ENCODE measurements at places on chromosomes 4 and X.
A peak's percentile ranks its signal among the peaks of the same experiment; 100 is the strongest.

- DNase-seq: peak; percentile 8
Measured at GRCh38 chr4:55125087-55125721, at the start of gene KDR. Gene KDR (minus strand): TSS chr4:55125595. CDS start chr4:55125293, 302 bp downstream.

DNA sequence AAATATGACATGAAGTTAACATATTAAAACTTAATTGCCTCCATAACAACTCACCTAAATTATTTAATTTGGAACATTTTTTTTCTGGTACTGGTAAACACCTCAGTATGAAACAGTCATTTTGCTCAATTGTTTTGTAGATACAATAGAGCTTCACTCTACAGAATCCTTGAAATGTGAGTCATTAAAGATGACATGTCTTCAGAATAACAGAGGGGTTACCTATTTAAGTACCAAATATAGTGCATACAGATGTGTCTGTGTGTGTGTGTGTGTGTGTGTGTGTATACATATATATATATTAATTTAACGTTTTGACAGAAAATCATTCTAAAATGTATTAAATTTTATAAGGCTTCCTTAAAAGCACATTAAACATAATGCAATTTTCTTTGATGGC, 297.6 kb downstream of the INPP4B start:
- DNase-seq: no peak

DNA sequence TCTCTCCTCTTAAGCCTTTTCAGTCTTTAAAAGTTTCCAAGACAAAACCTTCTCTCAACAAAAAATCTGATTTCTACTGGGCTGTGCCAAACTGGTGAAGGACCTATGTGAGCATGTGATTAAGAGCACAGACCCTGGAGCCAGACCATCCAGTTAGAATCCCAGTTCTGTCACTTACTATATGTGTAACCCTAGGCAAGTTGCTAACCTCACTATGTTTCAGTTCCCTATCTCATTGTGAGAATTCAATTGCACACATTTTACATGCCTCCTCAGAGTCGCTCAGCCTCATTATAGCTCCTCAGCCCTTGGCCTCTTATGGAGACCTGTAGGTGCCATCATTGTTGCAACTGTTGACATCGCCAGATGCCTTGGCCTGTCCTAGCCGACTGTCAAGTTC, 54.1 kb upstream of the VEGFD start:
- no peak for DNase-seq

DNA sequence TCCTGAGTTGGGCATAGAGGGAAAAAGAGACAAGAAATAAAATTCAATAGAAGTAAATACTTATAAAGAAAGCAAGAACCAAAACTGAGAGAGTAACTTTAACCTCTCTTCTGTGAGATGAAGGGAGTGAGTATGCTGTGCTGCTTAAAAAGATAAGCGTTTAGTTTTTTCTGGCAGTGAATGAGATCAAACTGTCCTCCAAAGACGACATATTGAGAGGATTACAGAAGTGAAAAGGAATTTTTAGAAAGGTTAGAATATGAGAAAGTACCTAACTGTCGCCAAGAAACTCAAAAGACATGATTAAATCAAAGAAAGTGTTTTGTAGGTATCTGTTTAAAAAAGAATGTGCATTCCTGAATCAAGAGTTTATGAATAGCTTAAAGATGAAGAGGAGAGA, 16.0 kb downstream of the GAB1 start:
- no peak for DNase-seq

- no peak for DNase-seq
Measured at GRCh38 chrX:39324233-39324930, 523.1 kb downstream of the MID1IP1 start.

GRCh38 chr4:135244696-135245095, 1043.1 kb upstream of the PABPC4L start:
- no peak for DNase-seq

DNA sequence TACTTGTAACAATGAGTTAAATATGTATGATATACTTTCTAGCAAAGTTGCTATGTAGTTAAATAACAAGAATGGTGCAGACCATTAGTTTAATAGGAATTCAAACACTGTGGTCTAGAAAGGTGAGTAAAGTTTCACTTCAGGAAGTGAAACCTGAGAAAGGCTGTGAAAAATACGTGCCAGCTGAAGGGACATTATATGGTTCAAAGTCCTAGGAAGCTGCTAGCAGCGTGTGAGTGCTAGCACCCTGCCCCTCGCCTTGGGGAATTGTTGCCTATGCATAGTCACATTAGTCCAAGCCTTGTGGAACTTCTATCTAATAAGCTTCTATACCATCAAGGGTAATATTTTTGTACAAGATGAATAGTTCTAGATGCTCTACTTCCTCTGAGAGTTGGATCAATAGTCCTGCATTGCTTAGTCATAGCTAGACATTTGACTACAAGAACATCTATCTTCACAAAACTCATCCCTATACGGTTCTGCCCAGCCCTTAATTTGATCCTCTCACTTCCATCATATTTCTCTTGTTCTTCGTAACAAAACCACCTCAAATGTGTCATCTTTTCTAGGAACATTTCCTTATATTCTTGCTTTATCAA, 45.8 kb upstream of the ARSJ start:
- DNase-seq: no peak

DNA sequence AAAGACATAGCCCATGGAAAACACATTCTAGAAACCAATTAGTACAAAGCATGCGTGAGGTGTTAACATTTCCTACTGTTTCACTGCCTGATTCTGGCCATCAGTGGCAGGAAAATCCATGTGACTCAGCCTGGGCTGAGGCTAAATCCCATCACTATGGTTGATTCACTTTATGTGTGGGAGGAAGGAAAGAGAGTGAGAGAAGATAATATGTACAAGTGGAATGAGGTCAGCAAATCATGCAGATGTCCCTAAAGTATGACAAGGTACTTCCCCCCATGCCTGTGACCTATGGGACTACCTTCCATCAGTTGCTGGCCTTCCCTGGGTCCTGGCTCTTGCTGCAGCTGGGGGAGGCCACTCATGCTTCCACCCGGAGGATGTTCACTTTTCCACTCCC, 64.2 kb upstream of the MAP3K15 start:
- no peak for DNase-seq

DNA sequence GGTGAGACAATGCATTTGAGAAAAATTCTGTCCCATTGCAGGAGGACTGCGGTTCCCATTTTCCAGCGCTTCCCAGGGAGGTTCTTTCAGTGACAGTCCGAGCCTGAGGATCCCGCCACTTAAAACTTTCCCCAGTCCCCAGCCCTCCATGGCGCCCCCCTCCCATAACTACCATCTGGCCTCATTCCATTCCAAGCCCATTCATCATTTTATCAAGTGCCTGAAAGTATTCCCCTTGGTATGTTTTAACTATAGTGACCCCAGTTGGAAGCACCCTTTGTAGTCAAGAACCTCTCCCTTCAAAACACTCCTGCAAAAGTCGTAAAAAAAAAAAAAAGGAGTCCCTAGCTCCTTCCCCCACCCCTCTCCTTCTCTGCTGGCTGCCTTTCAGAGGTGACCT, 1.2 kb downstream of the RASL11B start:
- no peak for DNase-seq

GRCh38 chr4:156437666-156438065, 484.0 kb upstream of the CTSO start:
- DNase-seq: no peak

GRCh38 chr4:27100713-27101112, 240.1 kb downstream of the STIM2 start:
- no peak for DNase-seq

DNA sequence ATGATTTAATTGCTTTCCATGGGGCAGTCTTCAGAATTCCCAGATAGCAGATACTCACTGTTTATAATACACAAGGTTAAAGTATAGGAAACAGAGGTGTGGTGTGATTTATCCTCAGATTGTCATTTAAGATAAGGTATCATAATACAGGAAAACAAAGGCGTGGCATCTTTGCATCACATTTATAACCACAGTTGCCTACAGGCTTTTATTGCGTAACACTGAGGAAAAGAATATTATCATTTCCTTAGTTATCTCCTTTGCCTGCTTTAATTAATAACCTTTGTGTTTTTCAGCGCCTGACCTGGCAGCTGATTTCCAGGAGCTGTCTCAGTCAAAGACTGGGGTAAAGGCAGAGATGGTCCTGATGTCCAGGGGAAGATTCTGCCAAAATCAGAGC, 68.8 kb downstream of the SSX7 start:
- DNase-seq: no peak

DNA sequence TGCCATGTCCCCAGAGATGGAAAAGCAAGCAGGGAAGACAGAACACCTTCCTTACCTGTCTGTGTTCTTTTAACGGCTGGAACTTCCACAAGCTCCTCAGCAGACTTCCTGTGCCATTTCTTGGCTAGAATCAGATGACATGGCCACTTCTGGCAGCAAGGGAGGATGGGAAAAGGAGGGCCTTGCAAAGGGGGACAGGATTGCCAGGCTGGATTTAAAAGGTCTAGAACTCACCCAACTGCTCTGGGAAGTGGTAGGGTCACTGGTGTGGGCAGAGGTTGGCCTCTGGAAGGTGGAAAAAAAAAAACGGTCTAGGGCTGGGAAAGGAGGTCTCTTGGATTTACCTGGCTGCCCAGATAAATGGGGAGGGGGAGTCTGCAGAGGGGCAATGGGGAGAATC, 1.6 kb upstream of the USP11 start:
- no peak for DNase-seq

- no peak for DNase-seq
Measured at GRCh38 chr4:53196882-53197771, 168.7 kb downstream of the SCFD2 start.

DNA sequence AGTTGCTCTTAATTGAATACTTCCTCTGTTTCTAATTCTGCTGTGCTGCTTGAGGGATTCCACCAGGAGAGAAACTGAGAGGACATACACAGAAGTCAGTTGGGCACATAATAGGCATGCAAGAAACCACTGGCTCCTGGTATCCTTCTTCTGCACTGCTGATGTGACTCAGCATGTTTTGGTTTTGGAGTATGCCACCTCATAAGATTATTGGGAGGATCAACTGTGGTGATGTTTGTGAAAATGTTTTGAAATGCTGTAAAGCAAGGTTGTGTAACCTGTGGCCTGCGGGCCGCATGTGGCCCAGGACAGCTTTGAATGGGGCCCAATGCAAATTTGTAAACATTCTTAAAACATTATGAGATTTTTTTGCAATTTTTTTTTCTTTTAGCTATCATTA, 119.6 kb downstream of the GATB start:
- no peak for DNase-seq

DNA sequence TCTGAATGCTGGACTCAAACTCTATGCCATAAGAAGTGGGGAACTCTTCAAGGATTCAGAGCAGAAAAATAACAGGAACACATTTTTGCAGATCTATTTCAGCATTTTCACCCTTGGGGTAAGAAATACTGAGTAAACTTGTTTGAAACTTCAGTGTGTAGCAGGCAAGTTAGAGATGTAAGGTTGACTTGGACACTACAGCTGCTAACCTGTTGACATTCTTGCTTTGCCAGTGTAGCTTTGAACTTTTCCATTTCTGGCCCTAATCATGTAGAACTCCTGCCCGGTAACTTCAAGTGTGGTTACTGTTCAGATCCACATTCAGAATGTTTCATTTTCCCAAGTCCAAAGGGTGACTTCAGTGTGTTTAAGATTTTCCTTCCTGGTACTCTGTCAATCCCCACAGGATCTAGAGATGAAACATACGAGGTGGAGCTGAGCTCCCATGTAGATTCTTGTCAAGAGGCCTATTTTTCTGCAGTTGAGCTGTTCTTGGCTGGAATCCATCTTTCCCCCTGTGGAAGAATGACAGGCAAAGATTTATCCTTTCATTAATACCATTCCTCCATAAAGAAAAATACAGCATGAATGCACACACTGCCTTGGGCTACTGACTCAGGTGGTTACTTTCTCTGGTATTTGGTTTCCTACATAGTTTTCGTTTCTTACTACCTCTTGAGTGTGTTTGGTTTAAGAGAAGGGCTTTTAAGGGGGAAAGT, 34.1 kb downstream of the FHDC1 start:
- no peak for DNase-seq

GRCh38 chr4:1300466-1301455, 11.1 kb downstream of the MAEA start:
- peak; percentile 36 for DNase-seq

DNA sequence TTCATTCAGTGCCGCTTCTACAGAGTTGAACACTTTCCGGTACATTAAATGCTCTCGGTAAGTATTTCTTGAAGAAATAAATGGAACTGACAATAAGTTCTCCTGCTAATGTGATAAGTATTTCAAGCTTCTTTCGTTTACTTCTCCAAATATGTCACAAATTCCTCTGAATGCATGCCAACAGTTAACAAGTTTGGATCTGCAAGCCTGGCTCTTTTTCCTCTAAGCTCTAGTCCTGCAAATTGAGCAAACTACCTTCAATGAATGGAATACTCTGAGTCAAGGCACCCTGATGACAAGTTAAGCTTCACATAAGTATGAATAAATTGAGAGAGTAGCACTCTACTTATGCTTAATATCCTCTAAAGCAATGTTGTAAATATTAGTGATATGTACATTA, 403.6 kb downstream of the PDGFC start:
- no peak for DNase-seq

DNA sequence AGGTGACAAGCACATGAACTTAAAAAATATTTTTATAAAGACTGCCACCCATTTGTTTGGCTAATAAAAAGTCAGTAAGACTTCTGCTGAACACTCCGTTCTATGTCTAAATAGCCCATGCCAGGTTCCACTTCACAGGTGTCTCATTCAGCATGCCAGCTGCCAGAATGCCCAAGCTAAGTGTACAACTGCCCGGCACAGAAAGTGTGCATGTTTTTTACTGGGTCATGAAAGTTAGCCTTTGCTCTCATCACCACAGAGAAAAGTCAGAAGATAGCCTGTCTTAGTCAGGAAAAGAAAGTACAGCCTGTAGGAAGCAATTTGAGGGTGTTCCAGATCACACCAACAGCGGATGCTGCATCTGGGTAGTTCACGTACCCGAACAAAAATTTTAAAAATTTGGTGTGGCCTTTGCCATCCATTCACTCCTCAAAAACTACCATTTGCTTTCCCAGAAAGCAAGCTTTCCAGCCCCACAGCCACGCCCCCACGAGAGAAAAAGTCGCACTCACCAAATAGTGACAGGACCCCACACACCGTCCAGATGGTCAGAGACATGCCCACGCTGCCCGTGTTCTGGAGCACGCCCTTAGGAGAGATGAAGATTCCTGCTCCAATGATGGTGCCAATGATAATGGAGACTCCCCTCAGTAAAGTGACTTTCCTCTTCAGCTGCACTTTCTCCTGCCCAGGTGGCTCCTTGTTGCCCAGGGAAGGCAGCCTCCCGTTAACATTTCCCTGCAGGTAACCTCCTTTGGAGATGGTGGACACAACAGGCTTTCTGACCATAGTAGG, 671 bp downstream of the SLC7A11 start:
- DNase-seq: peak; percentile 10

GRCh38 chr4:65668201-65669089, 1.8 kb downstream of the EPHA5 start:
- no peak for DNase-seq
